ENCODE measurements at places on chromosomes 3 and 15.

DNA sequence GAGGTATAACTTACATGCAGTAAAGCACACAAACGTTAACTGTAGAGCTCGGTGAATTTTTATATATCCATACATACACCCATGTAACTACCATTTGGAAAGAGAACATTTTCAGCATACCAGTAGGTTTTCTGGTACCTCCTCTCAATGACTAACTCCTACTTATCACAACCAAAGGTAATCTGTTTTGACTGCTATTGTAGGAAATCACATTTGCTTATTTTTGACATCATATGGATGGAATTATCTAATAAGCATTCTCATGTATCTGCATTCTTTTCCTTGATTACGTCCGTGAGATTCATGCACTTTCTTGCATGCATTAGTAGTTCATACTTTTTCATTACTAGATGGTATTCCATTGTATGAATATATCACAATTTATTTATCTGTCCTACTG, 76.8 kb downstream of the CSNK1G1 start:
- DNase-seq = no peak

DNA sequence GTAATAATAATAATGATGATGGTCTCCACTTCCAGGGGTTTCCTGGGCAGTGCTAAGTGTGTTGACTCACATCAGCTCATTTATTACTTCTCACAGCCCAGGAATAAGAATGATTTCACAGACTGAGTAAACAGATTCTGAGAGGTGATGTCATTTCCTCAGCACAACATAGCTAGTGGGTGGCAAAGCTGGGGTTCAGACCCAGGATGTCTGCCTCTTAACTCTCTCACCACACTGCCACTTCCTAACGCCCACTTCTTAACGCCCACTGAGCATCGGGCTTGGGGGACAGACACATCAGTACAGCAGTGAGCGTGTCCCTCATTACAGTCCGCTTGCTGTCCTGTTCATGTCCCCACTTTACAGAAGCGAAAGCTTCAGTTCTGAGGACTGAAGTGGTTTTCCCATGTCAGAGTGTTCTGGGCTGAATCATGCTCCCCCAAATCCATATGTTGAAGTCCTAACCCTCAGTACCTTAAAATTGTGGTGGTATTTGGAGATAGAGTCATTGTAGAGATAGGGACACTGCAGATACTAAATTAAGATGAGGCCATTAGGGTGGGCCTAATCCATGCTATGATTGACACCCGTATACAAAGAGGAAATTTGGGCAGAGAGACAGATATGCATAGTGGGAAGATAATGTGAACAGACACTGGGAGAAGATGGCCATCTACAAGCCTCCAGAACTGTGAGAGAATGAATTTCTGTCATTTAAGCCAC, 68.0 kb downstream of the ATP2B2 start:
- DNase-seq = no peak

DNA sequence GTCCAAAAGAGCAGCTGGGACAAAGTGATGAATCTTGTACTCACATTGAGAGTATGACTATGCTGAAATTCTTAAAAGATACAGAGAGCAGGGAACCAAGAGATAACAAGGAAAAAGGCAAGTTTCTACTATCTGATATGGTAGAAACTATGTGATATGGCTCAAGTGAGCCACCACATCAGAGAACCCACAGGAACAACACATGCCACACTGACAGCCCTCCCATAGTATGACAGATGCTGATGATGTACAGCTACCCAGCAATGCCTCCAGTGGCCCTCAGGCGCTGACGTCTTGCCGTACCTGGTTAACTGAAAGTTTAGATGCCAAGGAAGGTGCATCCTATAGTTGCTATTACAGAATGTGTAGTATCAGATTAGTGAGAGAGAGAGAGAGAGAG, 42.4 kb downstream of the CHAC1 start:
- DNase-seq = no peak

DNA sequence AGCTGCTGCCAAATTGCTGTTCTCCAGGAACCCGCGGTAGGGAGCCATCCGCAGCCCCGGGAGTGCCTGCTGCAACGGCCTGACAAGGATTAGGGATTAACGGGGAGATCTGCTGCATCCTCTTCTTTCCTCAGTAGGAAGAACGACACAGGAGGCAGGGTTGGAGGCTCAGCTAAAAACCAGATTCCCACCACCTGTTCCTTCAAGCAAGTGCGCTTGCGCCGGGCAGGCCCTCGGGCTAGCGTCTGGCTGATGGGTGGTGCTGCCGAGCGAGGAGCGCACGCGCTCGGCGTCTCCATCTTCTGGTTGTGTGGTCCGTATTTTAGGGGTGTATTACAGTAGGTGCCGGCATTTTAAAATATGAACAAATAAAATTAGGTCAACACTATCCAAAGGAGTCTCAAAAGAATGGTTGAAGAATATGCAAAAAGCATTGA, 25.4 kb upstream of the SLC25A26 start:
- peak; percentile 61 for DNase-seq

GRCh38 chr3:111619833-111620232, 24.7 kb upstream of the ZBED2 start:
- DNase-seq = no peak

DNA sequence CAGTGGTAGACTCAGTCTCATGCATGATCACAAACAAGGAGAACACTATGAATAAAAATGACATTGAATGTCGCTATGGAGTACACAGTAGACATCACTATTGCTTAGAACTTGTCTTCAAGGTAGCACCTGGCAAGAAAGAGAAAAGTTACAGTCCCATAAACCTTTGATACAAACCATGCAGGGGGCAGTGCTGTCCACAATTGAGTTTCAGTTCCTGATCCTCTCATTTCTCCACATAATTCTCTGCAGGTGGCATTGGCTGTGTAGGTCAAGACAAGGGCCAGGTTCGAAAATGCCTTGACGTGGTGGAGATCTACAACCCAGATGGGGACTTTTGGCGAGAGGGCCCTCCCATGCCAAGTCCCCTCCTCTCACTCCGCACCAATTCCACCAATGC, 47.9 kb downstream of the KBTBD12 start:
- DNase-seq = no peak

- DNase-seq = peak; percentile 42
Measured at GRCh38 chr3:50278123-50278879, 586 bp upstream of the LSMEM2 start.

DNA sequence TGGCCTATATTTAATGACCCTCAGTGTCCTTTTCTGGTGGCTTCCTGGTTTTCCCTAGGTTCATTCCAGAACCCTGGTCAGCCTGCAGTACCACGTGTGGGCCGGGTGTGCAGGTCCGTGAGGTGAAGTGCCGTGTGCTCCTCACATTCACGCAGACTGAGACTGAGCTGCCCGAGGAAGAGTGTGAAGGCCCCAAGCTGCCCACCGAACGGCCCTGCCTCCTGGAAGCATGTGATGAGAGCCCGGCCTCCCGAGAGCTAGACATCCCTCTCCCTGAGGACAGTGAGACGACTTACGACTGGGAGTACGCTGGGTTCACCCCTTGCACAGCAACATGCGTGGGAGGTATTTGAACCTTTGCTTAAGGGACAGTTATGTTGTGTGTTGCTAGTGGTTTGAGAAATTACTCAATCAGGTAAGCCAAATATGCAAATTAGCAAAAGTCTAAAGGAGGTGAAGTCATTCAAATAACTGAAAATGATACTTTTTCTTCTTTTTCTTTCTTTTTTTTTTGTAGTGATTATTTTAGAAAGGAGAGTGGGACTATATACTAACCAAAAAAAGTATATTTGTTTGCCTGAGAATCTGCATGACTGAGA, 259.2 kb downstream of the ADAMTSL3 start:
- DNase-seq = no peak

DNA sequence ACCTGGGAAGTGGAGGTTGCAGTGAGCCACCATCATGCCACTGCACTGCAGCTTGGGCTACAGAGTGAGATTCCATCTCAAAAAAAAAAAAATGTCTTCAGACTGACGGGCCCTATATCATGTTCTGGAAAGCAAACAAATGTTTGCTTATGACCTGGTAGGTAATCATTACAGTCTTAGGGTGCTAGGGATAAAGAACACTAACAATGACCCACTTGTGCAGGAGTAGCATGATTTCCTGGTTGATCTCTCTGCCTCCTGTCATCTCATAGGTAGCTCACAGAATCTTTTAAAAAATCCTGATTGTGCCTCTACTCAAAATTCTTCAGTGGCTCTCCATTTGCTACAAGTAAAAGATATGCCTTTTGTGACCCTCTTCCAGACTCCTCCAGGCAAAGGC, 74.5 kb upstream of the TSPAN3 start:
- DNase-seq = no peak

- peak; percentile 44 for DNase-seq
Measured at GRCh38 chr15:45635191-45635638, 386 bp downstream of the SQOR start.

- no peak for DNase-seq
Measured at GRCh38 chr15:90020021-90020735, 19.1 kb downstream of the ZNF710 start.

DNA sequence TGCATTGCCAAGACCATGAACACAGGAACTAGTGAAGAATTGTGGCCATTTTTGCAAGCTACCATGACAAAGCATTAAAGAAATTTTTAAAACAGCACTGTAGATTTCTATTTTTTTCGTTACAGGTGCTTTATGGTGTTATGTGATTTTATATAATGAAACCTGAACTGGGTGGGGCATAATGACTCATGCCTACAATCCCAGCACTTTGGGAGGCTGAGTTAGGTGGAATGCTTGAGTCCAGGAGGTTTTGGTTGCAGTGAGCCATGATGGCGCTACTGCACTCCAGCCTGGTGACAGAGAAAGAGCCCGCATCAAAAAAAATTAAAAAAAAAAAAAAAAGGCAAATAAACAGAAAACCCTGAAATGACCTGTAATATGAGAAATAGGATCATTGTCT, 846.7 kb downstream of the EPHA3 start:
- no peak for DNase-seq

DNA sequence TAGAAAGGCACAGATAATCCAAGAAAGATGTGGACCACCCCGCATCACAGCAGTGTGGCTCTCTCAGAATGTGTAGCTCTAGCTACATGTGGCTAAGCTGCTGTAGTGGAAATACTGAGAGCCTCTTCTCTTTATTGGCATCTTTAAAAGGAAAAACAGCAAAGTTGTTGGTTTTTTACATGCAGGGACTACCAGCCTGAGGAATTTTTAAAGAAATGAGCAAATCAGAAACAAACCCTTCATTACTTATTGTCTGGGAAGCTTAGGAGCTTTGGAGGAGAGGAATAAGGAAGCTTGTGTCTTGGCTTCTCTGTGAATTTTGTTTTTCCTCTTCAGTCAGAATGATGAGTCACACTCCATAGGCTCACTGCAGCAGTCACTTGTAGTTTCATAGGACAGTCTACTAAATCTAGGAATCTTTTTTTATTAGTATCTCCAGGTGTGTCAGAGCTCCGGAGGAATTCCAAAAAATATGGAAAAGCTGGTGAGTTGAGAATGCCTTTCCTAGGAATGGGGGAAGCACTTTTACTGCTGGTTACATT, 27.5 kb downstream of the POLG start:
- DNase-seq = no peak

DNA sequence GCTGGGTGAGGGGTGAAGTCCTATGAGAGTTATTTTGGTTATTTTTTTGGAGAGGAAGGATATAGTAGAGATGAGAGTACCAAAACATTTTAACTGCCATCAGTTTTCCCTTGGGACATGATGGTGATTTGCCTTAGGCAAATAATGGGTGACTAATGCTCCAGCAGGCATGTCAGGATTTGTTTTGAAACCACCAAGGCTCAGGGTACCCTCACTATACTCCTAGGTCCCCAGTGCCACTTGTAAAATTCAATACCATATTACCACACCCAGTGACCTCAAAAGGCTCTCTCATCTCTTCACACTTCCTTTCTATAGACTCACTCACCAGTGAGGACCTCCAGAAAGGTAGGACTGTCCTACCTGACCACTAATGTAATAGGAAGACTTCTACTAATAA, 83.6 kb downstream of the WDR72 start:
- DNase-seq = no peak

DNA sequence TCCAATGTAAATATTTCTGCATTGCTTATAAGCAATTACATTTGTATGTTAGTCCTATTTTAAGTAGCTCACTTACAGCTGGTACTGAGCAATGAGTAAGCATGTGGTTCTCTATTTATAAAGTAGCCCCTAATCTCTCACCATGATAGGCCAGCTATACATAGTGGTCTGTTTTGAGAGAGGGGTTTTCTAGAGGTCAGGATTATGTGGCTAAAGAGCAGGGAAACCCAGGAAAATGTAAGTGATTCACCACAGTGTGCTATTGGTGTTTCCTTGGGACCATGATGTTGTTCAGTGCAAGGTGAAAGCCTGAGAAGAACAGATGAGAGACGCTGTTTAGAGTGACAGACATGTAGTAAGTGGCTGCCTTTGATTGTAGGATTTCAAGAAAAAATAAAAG, 26.4 kb downstream of the RBMS3 start:
- no peak for DNase-seq

DNA sequence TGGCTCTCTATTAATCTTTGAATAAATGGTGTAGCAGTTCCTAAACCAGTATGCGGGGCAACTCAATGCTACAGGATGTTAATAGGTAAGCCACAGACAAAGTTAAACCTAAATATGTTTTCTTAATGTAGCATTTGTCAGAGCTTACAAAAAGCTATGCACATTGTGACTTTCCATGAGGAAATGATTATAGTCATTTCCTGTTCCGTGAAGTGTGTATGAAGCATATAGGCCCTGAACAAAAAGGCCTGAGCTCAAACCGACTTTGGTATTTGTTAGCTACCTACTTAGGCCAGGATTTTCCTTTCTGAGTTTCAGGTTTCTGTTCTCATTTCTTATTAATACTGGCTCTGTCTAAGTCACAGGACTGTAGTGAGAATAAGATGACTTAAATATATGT, 14.2 kb downstream of the ZNF80 start:
- DNase-seq = no peak

DNA sequence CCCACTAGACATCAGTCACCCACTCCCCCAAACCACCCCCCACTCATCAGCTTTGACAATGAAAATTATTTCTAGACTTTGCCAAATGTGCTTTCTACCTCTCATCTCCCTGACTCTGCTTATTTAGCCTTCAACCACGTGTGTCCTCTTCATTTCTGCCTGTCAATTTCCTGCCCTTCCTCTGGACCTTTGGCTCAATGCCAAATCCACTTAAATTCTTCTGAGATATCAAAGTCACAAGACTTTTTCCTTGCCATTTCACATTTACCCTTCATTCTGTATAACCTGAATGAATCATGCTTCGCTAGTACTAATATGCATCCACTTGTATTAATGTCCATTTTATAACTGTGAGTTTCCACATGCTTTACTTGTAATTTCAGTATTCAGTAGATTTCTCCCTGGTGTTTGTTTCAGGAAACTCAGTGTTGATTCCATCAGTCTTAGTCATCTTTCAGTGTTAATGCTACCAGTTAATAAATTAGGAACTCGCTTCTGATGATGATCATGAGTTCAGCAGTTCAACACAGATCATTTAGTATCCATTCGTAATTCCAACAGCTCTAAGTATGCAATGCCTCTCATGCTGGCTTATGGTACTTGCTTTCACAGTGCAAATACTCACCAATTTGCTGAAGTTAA, 128.2 kb upstream of the OSTN start:
- no peak for DNase-seq

GRCh38 chr3:193407688-193408087, 29.1 kb upstream of the ATP13A5 start:
- no peak for DNase-seq
